ENCODE measurements at places on chromosomes 7 and 10.

DNA sequence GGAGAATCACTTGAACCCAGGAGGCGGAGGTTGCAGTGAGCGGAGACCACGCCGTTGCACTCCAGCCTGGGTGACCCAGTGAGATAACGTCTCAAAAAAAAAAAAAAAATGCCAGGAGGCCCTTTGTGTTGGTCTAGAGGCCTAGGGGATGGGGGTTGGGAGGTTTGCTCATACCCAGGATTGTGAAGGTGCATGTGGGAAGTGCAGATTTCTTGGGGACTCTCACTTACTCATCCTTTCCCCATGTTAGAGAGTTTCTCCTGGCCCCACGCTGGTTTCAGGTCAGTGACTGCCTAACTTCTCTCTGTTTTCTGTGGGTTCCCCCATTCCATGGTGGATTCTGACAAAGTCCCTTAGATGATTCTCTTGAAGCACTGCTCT, 471.5 kb upstream of the CNTNAP2 start:
- DNase-seq: no peak

DNA sequence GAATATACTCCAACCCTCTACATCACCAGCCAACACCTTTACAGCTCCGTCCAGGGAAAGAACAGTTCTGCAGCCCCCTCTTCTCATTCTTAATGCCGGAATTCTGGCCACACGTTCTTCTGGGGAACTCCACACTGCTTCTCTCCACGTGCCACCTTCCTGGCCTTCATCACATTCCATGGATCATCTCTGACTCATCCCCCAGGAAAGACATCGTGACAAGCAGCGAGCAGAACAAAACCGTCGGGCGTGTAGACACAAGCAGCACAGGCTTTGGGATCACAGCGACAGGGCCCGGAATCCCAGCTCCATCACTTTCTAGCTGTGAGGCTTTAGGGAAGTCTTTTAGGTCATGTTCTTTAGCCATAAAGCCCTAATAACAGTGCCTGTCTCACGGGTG, 590.3 kb upstream of the FOXK1 start:
- no peak for DNase-seq

DNA sequence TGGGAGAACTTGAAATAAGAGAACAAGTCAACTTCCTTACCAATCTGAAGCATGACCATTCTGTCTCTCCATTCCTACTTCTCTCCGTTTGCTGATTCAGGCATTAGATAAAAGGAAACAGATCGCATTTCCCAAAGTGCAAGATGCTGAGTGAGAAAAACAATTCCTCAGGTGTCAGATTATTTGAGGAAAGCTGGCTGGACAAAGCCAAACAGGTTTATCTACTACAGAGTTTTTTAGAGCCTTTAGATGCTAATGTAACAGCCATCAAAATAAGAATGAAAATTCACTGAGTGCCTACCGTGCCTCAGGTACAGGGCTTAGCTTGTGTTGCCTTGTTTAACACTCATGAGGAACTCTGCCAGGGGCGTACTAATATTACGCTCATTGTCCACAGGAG, 135.9 kb upstream of the MBL2 start:
- no peak for DNase-seq

DNA sequence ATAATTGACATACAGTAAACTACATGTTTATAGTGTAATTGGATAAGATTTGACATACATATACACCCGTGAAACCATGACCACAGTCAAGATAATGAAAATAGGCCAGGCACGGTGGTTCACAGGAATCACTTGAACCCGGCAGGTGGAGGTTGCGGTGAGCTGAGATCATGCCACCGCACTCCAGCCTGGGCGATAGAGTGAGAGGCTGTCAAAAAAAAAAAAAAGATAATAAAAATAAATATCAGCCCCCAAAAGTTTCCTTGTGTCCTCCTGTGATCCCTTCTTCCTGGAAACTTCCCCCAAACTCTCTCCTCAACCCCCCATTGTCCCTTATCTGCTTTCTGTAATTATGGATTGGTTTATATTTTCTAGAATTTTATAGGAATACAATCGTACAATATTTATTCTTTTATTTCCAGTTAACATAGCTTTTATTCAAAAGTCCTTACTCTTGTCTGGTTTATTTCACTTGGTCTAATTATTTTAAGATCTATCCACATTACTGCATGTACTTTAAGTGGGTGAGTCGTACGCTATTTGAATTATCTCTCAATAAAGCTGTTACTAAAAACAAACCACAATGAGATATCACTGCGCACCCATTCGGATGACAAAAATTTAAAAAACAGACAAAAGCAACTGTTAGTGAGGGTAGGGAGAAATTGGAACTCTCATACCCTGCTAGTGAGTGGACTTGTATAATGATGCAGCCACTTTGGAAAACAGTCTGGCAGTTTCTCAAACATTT, 30.1 kb upstream of the TNPO3 start:
- no peak for DNase-seq

- DNase-seq: no peak
Observed at GRCh38 chr10:104842704-104843103, 201.6 kb downstream of the SORCS3 start.

DNA sequence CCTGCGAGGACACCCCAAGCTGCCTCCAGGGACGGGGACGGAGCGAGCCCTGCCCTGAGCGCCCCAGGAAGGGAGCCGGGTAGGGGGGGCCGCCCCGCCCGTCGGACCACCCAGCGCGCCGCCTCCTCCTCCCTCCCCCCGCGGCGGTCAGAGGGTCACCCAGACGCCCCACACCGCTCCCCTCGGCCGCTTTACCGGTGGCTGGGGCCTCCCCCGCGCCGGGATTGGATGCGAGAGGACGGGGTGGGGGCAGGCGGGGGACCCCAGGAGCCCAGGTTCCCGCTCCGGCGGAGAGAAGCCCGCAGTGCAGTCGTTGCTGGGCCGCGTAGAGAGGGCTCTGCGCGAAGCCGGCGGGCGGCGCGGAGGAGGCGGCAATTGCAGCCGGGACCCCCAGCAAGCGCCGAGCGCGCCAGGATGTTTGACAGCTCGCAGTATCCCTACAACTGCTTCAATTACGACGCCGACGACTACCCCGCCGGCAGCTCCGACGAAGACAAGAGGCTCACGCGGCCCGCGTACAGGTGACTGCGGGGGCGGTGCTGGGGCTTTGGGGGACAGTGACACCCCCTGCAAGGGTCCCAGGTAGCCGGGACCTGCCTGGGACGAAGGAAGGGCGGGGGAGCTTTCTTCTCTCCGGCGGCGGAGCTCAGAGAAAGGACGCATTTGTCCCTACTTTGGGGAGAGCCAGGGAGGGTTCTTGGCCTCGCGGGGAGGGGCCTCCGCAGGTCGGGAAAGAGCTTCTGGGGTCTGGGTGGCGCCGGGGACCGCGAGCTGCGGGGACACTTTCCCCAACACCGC, at the start of gene FOXL3:
TSS of gene FOXL3 (plus strand) at position 415 of the 798 bp plus-strand sequence. CDS start at position 415, 0 bp downstream.
- DNase-seq: no peak

- DNase-seq: no peak
Observed at GRCh38 chr7:128105228-128106022, 74.2 kb upstream of the LRRC4 start.

DNA sequence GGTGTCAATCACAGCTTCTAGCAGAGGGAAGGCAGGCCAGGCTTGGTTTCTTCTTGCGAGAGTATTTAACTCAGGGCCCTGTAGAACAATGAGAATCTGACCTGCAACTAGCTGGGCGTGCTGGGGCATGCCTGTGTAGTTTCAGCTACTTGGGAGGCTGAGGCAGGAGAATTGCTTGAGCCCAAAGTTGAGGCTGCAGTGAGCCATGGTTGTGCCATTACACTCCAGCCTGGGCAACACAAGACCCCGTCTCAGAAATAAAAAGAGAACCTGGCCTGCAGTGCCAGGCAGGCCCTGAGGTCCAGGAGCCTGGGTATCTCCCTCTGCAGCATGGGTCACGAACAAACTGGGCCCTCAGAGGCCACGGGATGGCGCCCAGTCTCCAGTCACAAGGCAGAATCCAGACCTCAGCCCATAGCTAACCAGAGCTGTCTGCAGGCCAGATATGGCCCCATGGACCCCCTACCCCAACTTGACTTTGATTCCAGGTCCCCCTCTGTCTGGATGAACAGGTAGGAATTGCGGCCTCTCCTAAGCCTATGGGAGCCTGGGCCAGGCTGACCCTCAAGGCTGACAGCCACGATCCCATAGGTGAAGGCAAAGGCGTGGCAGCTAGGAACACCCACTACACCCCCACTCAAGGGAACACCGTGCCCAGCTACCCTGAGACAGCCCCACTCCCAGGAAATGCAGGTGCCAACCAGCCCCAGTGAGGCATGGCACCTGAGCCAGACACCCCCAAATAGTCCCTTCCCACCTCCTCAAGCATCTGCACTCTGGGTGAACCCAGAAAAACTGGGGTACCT, 102.7 kb upstream of the TNRC18 start:
- DNase-seq: peak; percentile 53

- DNase-seq: no peak
Observed at GRCh38 chr7:1062296-1063294, 18.2 kb downstream of the GPR146 start.

GRCh38 chr10:15815242-15815885, 44.9 kb downstream of the MINDY3 start:
- no peak for DNase-seq
